ENCODE measurements at places on chromosomes 6 and 20.
A peak's percentile ranks its signal among the peaks of the same experiment; 100 is the strongest.

DNA sequence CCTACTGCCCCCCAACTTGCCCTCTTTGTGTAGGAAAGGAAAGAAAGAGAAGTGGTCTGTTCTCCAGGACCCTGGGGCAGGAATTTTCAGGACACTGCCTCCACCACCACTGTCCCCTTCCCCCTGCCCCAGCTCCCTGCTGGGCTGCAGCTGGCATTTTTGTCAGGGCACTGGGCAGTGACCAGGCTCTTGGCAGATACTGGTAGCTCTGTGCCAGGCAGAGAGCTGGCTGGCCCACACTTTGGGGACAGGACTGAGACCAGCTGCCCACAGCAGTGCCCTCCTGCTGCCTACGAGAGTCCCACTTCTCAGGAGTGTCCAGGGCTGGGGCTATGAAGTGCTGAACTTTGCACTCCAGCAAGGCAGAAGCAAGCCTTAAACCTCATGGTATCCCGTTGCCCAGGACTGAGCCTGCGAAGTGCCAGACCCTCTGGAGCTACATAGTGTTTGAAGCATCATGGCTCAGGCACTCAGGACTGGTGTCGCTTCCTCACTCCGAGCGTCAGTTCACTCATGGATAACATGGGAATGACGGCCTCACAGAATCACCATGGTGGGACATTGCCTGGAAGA lies 19.3 kb downstream of the SLC13A3 start:
- no peak for DNase-seq

GRCh38 chr6:3592371-3592941 lies 135.6 kb upstream of the SLC22A23 start:
- no peak for DNase-seq

DNA sequence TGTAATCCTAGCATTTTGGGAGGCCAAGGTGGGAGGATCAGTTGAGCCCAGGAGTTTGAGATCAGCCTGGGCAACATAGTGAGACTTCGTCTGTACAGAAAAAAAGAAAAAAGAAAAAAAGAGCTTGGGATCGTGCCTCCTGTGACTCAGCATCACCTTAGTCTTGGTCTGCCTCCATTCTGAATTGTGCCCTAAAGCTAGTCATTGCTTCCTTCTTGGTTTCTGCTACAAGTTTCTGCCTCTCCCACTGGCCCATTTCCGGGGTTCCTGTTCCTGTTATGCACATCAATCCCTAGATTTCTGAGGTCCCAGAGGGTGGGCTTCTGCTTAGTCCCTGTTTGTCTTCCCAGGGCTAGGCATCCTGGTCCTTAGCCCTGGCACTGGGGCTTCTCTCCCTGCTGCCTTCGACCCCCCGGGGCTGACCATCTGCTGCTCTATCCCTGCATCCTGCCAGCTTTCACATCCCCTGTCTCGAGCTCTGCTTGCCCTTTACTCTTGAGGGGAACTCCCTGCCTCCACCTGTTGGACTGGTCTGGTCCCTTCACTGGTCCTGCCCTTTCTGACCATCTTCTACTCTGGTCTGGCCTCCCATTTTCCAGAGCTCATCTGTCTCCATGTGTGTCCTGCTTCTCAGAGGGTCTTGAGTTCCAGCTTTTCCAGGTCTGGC lies 77.5 kb upstream of the ESR1 start:
- DNase-seq = no peak

GRCh38 chr6:109690373-109690736 lies 647 bp downstream of the AK9 start:
- DNase-seq = peak; percentile 33

- DNase-seq = no peak
Observed at GRCh38 chr6:10837622-10837994, 731 bp downstream of the MAK start.

DNA sequence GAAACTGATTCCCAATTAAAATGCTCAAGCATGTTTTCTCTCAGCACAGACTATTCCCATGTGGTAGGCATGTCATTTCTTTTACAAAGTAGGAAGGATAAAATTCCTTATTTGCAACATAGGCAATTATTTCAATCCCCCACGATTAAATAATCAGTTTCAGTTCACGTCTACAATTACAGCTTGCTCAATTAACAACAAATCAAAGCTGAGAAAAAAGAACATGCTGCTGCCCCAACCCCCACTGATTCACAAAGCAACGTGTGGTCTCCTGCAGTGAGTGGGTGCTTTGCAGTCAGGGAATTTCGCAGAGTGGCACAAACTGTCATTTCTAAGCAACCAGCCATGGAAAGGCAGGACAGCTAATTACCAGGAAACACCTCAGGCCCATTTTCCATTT lies 17.0 kb downstream of the RNASET2 start:
- DNase-seq = no peak

DNA sequence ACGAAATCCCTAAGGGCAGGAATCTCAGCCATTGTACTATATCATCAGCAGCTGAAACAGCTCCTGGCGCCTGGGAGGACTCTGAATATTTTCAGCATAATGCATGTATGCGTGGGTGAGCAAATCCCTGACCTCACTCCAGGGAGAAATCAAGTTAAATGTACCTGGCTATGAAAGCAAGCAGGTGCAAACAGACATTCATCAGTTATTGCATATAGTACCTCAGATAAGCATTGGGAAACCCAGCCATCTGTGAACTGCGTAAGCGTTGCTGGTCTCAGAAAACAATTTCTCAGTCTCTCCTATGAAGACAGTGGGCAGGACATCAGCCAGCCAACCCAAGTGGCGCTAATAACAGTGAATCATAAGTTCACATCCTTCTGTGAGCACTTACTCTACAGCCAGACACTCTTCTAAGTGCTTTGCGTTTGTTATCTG lies 622.6 kb downstream of the EPM2A start:
- DNase-seq = no peak

DNA sequence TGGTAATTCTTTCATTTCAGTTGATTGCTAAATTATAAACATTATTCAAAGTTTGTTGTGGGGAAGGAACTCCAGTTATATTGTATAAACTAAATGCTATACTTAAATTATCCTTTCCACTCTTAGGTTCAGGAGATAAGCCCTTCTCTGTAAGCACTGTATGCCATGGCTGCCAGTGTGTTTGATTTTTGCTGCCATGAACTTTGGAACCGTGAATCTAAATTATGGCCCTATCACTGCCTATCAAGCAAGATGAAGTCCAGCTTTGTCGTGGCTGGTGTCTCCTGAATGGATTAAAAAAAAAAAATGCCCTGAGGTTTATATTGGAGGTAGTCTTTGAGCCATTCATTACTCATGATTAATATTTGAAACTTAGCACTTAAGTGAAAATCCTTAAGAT lies 44.7 kb downstream of the CDC5L start:
- DNase-seq = no peak

- DNase-seq = no peak
Observed at GRCh38 chr6:87184762-87185250, 29.4 kb downstream of the ZNF292 start.

- DNase-seq = no peak
Observed at GRCh38 chr6:125944434-125944816, 12.1 kb upstream of the HINT3 start.

DNA sequence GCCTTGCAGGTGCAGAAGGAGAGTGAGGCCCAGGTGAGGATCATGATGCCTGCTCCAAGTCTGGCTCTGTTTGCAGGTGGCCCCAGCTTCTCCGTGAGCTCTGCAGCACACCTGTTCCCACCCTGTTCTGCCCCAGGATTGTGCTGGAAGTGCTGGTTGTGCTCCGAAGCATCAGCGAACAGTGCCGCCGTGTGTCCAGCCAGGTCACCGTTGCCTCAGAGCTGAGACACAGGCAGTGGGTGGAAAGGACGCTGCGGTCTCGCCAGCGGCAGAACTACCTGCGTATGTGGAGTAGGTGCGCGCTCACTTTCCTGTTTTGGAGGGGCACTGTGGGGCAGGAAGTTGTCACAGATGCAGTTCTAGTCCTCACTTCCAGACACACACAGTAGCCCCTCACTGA lies 25.0 kb downstream of the ERMARD start:
- DNase-seq = no peak

DNA sequence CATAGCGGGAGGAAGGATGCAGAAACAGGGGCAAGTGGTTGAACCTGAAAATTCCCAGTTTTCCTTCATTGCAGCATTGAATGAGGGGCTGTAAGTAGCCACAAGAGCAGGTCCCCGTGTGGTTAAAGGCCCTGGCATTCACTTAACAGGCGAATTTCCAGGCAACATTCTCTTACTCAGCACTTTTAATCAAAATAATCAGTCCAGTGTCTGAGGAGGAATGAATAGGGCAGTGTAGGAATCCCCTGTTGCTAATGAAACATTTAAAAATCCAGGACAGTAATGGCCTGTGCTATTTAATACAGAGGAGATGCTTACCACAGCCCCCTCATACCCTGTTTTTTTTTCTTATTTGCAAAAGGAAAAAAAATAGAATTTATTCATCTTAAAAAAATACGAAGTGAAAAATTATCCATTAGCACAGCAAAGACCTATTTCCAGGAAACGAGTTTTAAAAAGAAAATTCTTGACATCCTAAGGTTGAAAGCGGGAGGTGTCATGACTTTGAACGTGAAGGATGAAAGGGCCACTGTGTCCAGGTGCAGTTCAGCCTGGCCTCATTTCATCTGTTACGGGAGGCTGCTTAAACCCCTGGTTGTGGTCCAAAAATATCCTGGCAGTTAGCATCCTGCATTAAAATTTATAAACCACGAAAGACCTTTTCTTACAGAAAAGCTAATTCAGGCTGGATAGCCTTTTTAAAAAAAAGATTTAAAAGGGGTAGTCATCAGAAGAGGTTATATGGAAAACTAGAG lies 20.2 kb downstream of the MYLK4 start:
- no peak for DNase-seq
